T47D (cell line): ENCODE measurements at places on chromosomes 5 and 9.

- no peak for DNase-seq
These were observed 562.8 kb downstream of the PTPRD start for GRCh38 chr9:10050016-10050415.

DNA sequence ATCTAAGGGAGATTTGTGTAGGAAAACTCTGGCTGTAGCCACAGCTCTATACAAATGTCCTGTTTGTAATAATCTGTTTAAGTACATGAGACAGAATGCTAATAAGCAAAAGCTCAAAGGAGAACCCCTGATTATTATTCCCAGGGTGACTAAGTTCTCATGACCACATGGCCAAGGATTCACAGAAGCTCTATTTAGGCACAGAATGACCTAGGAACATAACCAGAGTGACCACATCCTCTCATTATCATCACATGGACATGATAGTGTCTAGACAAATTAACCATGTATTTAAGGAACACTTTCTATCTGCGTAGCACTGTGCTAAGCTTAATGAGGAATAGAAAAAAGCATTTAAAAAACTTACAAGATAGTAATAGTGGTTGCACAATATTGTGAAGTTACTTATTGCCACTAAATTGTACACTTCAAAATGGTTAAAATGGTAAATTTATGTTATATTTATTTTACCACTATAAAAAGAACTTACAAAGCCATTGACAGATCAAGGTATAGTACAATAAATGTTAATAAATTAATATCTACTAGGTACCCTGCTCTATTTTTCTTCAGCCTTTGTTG lies 56.3 kb downstream of the STX17 start:
- DNase-seq = no peak

- DNase-seq = peak; percentile 46
These were observed 70.0 kb upstream of the IL17B start for GRCh38 chr5:149448831-149449714.

DNA sequence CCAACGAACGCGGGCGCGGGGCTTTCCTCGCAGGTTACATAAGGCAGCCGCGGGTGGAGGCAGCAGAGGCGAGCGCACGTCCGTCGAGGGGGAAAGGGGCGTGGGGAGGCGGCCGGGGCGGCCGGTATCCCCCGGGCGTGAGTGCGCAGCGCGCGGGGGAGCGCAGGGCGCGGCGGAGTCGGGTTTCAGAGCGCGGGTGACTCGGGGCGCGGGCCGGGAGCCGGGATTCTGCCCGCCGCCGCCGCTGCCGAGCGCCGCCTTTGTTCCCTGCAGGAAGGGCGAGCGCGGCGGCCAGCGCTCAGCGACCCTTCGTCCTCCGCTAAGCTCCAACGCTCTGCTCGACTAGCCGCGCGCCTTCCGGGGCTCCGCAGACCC lies at the start of gene COL15A1:
Gene COL15A1, plus strand, starts transcription at position 226 of the 375 bp plus-strand sequence. CDS start 155 bp downstream, outside the sequence.
- DNase-seq = no peak

- DNase-seq = no peak
These were observed 289.7 kb downstream of the OSTF1 start for GRCh38 chr9:75378036-75378435.

- no peak for DNase-seq
These were observed 93.7 kb upstream of the SIMC1 start for GRCh38 chr5:176144508-176144907.

GRCh38 chr5:73435759-73436534 lies 12.6 kb downstream of the FOXD1 start:
- no peak for DNase-seq

DNA sequence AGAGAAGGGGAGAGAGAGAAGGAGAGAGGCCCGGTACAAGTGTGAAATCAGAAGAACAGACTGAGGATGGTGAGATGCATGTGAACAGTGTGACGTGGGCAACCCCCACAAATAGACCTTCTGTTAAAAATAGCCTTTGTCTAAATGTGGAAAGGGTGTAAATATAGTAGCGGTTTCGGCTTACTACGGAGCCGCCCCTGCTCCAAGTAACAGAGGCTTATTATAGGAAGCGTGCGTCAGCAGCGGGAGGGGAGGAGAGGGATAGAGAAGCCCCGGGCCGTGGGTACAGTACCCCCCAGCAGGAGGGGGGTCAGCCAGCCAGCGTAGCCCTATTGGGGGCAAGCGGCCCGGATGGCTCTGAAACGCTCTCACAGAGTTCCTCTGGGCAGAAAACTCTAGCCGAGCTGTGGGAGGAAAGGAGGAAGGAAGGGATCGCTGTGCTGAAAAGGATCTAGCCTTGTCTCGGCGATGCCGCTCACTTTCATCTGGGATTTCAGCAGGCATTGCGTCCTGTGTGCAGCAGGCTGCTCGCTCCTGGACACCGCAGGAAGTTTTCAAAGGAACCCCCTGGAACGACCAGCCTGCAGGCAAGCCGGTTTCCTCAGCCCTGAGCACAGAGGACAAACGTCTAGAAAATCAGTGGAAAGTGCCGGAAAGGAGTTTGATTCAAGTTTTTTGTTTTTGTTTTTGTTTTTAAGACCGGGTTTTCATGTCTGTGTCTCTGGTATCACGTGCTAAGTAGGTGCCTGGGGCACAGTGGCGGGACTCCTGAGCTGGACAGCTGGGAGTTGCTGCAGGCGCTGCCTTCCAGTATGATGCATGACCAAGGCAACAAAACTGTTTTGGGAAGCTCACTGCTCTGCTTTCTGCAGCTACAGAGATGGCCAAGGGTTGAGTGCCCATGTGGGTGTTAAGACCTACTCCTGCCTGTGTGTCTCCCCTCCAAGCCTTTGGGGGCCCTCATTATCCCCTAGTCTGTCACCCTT lies 146.6 kb downstream of the SEC61B start:
- DNase-seq = no peak

GRCh38 chr5:41191249-41191648 lies 22.1 kb downstream of the C6 start:
- DNase-seq = no peak

GRCh38 chr5:146475190-146475780 lies 28.2 kb downstream of the TCERG1 start:
- no peak for DNase-seq

DNA sequence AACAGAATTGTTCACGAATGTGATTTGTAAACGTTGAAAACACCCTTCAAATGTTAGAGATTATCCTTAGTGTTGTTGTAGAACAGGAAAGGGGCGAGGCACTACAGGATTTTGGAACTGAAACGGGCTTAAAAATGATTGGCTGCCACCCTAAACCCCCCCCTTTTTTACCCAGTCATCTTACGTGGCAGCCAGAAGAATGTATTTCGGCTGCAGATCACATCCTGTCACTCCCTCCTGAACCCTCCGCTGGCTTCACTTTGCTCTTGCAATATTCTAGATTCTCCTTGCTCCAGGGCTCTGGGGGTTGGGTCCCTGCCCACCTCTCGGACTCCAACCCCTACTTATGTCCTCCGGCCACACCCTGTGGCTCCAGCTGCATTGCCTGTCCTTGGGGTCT lies 13.9 kb upstream of the UNC5A start:
- DNase-seq = no peak

DNA sequence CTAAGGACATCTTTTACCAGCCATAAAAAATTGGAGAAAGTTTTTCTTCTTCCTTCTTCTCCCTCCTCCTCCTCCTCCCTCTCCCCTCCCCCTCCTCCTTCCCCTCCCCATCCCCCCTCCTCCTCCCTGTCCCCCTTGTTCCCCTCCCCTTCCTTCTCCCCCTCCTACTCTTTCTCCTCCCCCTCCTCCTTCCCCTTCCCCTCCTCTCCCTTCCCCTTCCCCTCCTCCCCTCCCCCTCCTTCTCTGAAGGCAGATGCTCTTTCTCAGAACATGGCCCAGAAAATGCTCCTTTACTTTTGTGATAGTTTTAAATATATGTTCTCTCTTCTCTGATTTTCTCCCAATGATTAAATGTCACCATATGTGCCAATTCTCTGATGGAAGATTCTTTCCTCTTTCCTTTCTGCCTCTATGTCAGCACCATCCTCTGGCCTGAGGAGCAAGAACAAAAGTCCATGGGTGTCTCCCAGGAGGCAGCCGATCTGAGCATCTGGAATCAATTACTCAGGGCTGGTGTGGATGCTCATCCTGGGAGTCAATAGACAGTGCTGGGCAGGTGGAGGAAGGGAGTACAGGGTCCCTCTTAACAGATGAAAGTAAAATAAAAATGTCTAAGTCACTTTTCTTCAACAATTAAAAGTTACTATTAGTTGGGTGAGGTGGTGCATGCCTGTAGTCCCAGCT lies 63.0 kb upstream of the GNA14 start:
- DNase-seq = no peak

GRCh38 chr5:153671653-153672346 lies 181.3 kb downstream of the GRIA1 start:
- DNase-seq = no peak

- no peak for DNase-seq
These were observed 651.3 kb downstream of the PTPRD start for GRCh38 chr9:9961487-9961886.

DNA sequence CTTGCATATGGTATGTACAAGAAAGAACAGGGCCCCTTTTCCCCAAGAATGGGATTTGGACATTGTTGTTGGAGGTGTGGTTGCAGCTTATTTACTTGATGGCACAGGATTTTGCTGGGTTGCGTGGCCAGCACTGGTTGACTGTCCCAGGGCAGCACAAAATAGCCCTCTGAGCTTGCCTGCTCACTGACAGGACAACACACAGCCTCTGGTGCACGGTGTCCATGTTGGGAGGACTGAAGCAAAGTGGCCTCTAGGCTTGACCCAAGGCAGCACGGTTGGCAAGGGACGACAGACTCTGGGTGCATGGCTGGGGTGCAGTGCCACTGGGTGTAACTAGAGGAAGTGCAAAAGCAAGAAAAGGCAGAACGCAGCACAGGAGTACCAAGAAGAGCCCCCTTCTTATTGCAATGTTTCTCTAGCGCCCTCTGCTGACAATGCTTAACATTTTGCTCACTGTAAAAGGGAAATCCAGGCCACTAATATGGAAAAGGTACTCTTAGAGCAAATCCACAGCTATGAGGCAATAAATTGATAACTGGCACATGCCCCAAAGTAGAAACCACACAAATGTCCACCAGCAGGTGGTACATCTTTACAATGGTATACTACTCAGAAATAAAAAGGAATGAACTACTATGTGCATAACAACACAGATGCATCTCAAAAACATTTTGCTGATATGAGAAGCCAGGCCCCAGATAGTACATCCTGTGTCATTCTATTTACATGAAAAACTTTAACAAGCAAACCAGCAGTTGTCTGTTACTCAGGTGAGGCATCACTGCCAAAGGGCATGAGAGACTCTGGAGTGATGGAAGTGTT lies 47.4 kb upstream of the BARX1 start:
- DNase-seq = peak; percentile 71

DNA sequence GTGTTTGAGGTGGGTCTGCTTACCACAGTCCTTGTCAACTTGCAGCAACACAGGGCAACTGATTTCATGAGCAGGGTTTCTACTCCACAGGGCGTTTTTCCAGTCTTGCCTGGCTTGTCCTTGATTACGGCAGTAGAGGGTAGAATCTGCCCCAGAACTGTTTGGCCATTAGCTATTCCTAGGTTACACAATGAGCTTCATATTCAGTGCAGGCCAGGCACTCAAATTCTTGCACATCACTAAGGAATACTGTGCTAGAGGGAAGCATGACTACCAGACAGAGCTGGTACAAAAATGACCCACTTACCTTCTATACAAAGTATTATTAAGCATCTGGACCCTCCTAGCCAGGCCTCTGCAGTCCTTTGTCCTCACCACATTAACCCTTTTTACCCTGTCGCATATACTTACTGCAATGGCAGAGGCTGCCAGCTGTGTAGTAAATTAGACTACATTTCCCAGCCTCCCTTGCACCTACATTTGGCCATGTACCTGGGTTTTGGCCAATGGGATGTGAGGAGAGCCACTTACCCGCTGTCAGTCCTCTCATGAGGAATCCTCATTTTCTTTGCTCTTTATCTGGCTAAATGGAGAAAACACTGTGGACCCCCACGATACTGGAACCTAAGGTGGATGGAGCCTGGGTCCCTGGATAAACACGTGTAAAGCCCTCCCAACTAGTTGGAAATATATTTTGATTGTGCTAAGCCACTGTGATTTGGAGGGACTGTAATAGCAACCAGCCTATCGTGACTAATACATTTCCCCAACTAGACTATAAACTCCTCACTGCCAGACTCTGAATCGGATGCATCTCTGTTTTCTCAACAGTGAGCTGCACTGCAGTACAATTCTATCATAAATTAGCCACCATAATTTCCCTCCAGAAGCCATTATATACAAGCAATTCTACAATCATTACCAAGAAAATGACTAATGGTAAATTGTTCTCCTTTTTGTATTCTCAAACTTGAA lies 218.7 kb downstream of the GLIS3 start:
- DNase-seq = peak; percentile 16

GRCh38 chr9:26175264-26175663 lies 497.0 kb upstream of the TUSC1 start:
- no peak for DNase-seq

DNA sequence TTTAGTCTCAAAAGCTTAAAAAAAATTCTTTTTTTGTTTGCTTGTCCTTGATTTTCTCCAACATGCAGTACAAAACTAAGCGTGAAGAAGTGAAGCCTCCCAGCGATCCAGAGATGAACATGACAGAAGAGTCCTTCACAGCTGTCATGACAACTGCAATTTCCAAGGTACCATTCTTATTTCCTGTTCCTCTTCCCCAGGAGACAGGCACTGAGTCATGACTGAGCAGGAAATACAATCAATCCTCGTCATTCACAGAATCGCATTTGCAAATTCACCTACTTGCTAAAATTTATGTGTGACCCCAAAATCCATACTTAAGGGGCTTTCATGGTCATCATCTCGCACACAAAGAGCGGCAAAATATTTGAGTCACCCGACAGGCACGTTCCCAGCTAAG lies 77.3 kb downstream of the SLC1A1 start:
- no peak for DNase-seq

- no peak for DNase-seq
These were observed 12.1 kb downstream of the FEM1C start for GRCh38 chr5:115532517-115532916.

DNA sequence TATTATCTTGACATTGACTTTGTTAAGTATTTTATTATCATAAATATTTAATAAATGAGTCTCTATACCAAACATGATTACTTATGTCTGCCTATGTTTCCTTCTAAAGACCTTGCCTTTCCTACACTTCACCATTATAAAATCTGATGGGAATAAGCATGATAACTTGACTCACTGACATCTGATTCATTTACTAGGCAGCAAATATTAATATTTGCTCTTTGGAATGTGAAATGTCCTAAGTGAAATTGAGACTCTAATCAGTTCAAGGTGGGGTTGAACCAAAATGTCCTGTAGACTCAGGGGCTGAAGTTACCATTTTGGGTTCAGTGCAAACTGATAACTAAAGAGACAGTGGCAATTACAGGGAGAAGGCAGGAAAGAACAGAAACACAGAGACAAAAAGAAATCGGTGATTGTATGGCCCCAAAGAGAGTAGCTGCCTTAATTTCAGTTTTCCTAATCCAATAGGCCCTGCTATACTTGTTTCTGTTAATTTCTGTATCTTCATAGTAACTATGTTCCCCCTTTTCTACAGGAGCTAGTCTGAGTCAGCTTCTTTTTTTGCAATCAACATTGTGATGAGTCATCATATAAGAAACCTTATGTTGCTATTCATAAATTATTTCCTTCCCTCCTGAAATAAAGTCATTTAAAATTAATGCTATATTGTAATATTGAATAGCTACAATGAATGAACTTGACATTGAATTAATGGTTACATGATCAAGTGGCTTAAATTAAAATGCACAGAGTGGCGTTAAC lies 296.8 kb downstream of the PDE4D start:
- DNase-seq = no peak
